ENCODE measurements at places on chromosomes 11 and 22.

GRCh38 chr11:69326622-69327219, 32.8 kb downstream of the MYEOV start:
- DNase-seq = no peak

DNA sequence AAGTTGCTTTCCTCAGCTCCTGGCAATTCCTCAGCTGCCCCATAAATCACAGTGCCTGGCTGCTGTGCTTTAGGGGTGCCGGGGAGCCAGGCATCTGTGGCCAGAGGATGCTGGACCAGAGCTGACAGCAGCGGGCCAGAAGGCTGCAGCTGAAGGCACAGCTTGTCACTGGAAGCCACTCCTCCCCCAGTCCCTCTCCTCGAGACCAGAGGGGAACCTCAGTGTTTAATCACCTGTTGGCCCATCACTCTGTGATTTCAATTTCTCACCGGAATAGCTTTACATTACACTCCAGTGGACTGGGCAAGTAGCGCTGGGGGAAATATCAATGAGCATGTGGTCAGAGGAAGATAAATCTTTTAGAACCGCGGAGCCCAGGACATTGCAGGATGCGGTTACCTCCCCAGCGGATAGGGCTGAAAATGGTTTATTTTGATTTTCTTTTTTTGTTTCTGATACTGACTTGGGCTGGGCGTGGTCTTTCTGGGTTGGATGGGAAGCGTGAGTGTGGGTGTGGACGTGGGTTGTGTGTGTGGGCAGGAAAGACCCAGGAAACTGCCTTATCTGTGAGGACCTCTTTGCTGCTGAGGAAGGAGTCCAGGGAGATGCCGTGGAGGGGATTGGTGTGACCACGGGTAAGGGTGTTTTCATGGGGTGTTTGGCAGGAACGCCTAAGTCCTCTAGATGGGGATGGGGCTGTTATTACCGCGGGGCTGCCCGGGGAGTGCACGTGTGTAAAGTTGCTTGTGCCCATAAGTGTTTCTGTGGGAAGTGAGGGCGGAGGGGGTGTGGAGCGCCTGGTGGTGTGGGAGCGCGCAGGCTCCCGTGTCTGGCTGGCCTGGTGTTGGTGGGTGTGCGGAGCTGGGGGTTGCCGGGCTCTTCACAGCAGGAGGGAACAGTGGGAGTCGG, 4.0 kb downstream of the DAGLA start:
- DNase-seq = no peak

- DNase-seq = no peak
Measured at GRCh38 chr22:22796724-22797123, 90.9 kb upstream of the IGLL5 start.

DNA sequence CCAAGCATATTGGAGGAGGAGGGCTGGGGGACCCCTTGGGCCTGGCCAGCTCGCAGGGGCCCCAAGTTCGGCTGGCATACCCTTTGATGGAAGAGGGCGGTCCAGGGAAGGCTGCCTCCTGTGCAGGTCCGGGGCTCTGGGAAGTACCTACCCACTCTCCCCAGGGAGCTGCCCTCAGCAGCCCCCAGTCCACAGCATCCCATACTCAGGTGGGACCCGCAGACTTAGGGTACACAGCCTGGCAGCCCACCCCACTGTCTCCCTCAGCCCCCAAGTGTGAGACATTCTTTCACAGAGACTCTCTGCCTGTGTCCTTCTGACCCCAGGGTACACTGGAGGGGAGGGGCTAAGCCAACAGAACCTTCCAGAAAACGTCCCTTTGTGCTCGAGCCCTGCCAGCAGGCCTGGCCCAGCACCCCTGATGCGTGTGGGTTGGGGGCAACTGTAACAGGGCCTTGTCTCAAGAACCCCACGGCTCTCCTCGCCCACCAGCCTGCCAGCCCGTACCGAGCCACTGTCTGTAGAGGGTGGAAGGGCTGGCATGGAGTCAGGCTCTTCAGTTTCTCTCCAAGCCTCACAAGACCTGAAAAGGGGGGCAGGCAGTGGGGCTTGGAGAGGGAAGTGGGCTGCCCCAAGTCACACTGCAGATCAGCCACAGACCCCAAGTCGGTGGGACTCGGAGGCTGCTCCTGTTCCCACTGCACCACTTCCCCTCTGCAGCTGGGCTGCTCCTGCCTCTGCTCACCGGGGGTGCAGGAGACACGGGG, 7.0 kb upstream of the TNFRSF13C start:
- no peak for DNase-seq

GRCh38 chr11:32527261-32528175, 56.1 kb upstream of the EIF3M start:
- DNase-seq = no peak

- no peak for DNase-seq
Measured at GRCh38 chr22:29043906-29044575, 17.6 kb downstream of the C22orf31 start.

DNA sequence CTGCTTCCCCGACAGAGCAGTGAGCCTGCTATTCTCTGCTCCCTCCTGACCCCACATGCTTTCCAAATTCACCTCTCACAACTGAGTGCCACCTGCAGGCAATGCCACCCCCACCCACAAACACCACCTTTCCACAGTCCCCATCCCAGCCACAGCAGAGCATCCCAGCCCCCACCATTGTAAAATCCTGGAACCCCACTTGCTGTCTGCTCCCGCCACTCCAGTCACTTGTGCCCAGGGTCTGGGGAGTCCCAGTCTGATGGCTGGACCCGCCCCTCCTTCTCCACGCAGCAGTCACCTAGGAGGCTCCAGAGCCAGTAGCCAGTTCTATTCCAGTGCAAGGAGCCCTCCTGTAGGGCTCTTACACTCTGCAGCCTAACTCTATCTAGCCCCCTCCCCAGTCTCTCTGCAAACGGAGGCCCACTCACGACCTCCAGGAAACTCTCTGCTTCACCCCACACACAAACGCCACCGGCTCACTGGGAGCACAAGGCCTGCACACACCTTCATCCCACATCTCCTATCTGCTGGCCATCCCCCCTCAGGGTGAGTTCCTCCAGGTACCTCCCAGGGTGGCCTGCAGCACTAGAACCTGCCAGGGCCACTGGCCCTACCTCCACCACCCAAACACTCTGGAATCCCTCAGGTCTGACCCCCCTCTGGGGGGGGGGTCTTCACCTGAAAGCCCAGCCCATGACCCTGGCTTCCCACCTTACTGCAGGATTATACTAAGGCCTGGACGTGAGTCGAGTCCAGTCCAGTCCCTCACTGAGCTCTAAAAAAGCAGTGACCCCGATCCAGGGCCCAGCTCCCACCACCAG, 1.4 kb downstream of the GNB1L start:
- no peak for DNase-seq
